ENCODE measurements at places on chromosomes 3 and 15.

GRCh38 chr3:18489939-18490338, 64.8 kb upstream of the SATB1 start:
- DNase-seq: no peak

DNA sequence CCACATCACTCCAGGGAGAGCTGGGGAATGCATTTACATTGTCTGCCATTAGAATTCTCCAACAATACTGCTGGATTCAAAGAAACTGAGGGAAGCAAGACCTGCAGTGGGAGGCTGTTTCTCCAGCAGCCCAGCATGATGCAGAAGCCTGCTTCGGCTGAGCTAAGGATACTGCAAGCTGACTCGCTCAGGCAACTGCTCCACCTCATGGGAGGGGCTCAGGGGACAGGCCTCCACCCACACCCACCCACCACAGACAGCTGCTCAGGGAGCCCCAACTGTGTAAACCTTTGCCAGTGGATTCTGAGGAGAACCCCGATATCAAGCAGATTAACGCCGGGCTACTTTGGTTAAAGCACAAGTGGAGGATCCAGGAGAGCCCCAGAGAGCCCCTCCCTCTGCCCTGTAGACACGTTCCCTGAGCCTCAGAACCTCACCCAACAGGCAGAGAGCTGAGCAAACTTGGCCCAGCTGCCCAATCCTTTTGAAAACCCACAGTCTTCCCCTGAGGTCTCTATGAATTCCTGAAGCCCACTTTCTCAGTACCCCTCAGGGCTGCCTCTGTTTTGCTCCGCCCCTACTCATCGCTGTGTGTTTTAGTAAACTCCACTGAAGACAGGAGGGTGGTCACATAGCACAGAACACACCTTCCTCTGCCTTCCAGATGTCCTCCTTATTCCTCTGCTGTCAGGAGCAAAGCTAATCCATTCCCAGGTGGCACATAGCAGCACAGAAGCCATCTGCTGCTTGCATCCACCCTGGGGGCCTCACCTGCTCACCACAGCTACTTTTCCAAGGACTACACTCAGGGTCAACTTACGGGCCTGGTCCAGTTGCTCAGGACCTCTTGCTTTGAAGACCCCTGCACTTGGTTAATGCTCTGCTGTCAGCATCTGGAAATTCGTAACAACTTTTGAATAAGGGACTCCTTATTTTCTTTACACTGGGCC, 269.0 kb downstream of the ABHD5 start:
- no peak for DNase-seq

DNA sequence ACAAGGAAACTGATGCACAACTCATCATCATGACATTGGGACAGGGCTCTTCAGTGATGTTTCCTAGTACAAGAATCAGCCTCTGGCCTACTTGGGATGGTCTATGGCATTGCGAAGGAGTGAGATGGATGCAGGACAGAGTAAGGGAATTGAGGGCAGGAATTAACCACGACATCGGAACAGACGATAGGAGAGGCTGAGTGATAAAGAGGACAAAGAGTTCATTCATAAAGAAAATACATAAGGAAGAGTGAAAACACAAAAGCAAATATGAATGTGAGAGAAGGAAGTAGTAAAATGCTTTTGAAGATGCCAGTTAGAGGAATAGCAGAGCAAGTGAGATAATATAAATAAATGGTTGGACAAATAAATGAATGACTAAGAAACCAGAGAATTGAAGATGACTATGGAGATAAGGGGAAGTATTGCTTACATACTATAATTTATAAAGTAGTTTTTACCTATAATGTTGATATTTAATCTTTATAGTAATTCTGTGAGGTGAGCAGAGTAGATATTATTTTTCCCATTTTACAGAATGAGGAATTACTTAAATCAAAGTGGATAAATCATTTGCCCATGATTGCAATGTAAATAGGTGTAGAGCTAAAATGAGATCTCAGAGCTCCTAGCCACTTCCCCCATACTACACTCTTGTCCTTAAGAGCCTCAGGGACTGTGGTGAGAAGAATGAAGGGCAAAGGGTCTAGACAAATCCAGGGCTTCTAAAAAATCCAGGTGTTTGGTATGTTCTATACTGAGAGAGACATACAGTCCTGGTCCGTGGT, 203.3 kb downstream of the DTWD1 start:
- DNase-seq: no peak

DNA sequence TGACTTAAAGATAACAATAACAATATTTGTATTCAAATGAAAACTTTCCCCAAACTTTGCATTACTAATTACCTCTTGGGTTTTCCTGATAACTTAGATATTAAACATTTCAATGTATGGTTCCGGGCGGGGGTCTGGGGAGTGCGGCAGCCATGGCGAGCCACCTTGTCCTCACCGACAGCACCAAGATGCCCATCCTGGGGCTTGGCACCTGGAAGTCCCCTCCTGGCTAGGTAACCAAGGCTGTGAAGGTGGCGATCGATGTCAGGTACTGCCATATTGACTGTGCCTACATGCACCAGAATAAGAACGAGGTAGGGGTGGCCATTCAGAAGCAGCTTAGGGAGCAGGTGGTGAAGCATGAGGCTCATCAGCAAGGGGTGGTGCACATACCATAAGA, 478.7 kb downstream of the CNTN3 start:
- DNase-seq: no peak

- DNase-seq: no peak
Measured at GRCh38 chr3:27565201-27565852, 81.1 kb upstream of the SLC4A7 start.

GRCh38 chr3:156826144-156826895, at the start of gene LEKR1:
LEKR1 (plus strand) TSS chr3:156826353; CDS start chr3:156829330, 2,977 bp downstream.
- peak; percentile 53 for DNase-seq

DNA sequence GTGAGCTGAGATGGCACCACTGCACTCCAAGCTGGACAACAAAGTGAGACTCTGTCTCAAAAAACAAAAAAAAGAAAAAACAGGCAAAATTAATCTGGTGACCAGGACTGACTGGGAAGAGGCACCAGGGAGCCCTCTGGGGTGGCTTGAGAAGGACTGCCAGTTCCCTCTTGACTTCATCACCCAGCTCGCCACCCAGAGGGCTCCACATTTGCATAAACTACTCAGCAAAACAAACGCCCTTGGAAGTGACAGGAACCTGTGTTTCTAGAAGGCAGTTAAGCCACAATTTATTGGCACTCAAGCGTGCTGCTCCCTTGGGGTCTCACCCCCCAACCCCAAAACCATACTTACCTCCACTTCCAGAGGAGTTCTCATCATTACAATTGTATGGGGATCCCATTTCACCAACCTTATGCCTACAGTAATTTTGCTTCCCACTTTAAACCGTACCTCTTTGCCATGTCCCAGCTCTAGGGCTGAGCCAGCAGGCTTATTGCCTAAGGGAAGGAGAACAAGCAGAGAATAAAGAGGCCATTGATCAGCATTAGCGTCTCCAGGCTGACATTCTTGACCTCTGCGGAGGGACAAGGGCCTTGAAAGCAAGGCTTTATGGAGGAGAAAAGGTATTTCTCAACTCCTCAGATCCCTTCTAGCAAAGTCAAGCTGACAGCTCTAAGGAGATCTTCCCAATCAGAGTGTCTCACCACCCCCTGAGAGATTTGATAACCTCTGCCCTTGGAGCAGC, 357.4 kb downstream of the SHQ1 start:
- no peak for DNase-seq

DNA sequence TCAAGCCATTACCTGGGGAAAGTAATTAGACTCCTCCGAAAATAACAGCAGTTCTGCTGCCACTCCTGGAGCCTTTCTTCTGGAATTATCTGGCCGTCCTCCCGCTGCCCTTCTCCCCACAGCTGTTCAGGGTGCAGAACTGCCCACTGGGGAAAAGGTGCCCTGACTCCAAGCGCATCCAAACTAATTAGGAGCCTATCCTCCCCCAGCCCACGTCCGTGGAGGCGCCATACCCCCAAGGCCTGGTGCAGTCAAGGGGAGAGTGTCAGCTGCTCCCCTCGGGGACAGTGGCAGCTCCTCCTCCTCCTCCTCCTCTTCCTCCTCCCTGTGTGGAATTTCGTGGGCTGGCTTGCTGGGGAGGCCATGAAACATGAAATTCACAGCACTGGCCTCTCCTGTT, 177.2 kb downstream of the XXYLT1 start:
- DNase-seq: no peak

DNA sequence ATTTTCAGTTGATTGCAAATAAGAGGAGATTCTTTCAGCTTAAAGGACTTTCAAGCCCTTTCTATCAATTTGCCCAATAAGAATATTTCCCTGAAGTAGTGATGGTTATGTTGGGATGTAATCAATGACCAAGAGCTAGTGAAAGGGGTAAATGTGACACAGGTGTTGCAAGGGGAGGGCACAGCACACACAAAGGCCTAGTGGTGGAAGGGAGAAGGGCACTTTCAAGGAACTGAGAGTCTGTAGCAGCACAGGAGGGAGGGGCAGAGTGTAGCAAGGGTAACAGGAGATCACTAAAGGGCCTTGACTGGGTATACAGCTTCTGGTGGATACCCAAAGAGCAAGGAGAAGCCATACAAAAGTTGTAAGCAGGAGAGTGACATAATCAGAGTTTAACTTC, 217.8 kb upstream of the ARHGEF26 start:
- DNase-seq: no peak

DNA sequence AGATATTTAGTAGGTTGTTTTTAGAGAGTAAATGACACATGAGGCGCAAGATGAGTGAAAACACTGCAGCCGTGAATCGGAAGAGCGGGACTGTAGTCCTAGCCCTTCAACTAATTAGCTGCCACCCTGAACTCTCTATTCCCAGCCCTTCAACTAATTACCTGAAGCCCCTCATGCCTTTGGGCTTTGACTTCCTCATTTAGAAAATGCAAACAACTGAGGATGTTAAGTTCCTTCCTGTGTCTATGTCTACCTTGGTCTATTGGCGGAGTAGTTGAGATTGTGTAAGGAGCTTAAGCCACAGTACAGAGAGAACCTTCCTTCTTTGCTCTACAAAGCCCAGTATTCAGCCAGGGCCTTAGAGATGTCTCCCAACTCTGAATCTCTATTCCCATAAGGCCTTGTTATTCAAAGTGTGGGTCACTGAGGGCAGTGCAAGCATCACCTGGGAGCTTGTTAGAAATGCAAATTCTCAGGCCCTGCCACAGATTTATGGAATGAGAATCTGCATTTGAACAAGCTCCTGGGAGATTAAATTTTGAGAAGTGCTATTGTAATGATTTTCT, 71.8 kb upstream of the SCN5A start:
- DNase-seq: no peak

GRCh38 chr3:65883613-65884012, 155.1 kb downstream of the MAGI1 start:
- no peak for DNase-seq

- DNase-seq: no peak
Measured at GRCh38 chr3:127012091-127012490, 29.2 kb downstream of the PLXNA1 start.

- DNase-seq: no peak
Measured at GRCh38 chr3:5217824-5218595, 30.5 kb downstream of the EDEM1 start.

DNA sequence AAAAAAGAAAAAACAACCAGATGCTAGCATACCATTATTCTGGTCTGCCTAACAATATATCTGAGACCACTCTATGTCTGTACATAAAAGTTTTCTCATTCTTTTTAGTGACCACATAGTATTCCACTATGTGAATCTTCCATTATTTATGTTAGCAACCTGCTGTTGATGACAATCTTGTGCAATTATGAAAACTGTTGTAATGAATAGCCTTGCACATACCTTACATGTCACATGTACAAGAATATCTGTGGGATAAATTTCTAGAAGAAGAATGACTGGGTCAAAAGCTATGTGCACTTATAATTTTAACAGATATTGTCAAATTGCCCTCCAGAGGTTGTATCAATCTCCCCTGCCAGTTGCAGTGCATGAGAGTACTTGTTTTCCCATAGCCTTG, 62.5 kb downstream of the ARHGAP31 start:
- DNase-seq: no peak

DNA sequence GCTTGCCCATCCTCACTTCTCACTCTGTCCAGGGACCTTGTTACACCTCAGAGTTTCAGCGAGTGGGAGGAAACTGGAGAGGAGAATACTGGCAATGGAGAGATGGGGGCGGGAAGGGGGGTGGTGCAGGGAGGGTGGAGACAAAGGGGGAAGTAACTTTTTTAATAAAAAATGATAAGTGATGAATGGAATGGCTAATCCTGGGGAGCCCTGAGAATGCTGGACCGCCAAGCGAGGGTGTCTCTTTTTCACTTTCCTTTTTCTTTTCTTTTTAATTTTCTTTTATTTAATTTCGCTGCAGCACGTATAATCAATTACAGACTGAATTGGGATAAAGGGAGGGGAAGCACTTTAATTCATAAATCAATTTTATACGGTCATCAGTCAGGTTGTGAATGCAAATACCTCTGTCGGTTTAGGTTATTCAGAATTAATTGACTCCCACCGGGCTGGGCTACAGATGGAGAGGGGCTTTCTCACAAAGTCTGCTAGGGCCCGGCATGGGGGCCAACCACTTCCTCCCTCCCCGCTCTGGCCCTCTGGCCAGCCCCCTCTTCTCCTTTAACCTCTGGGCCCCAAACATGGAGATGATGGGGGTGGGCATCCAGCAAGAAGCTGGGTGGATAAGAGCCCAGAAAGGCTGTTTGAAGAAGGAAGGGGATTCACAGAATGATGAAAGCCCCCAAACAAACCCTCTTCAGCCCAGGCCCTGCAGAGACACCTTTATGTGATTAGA, 106.8 kb upstream of the BOC start:
- no peak for DNase-seq

GRCh38 chr3:115903843-115904242, 280.5 kb downstream of the GAP43 start:
- DNase-seq: no peak

- no peak for DNase-seq
Measured at GRCh38 chr15:77038312-77039216, 32.3 kb downstream of the TSPAN3 start.

- DNase-seq: no peak
Measured at GRCh38 chr3:190762801-190763200, 99.7 kb downstream of the GMNC start.

GRCh38 chr15:70584838-70585706, 178.3 kb downstream of the UACA start:
- DNase-seq: peak; percentile 34

DNA sequence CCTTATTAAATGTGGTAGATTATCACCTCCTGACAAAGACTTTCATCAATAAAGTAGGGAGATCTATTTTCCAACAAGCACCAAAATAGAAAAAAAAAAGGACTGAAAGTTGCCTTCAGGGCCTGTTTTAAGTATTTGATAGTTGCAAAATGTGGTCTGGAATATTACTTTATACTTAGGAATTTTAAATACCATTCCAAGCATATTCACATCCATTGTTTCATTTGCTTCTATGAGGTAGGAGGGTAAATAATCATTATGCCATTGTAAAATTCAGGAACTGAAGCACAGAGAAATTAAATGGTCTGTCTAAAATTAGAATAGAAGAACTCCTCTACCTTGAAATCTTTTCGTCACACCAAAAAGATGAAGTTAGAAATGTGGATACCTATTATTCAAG, 110.0 kb downstream of the TMCC1 start:
- DNase-seq: no peak

DNA sequence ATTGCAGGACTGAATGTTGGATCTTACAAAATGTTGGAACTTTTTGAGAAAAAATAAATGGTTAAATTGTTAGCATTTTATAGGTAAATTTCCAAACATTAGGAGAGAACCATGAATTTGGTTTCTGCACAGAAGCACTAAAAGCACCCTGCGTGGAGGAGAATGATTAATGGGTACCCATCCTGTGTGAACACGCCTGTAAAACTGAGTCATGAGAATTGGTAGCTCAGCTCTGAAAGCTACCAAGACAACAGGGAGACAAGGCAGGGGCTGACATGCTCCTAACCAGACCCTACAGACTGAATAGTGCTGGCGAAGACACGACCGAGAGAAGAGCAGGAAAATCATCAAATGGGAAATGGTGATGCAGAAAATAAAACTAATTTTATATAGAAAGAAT, 32.4 kb upstream of the MTMR10 start:
- DNase-seq: no peak
